Activated CD4-positive, alpha-beta T cell treated with anti-CD3 and anti-CD28 coated beads, Interleukin-2, amount 10 ng/mL, durations not matched to agents 24 days and 14 days (primary cell): ENCODE measurements at places on chromosomes 3 and 15. TPM values are rescaled to one million over a fixed set of nuclear protein-coding genes. Genes with fewer than 3 reads are reported as not detected.

The DLL4 gene
- 0.33 TPM in 1 of 2 replicates, not detected in the other for total RNA-seq

The CISH gene
- 359 and 361 TPM in 2 replicates for total RNA-seq

The IL5RA gene
- total RNA-seq: not detected in 2 replicates

The CCNL1 gene
- 171 and 172 TPM in 2 replicates for total RNA-seq

DNA sequence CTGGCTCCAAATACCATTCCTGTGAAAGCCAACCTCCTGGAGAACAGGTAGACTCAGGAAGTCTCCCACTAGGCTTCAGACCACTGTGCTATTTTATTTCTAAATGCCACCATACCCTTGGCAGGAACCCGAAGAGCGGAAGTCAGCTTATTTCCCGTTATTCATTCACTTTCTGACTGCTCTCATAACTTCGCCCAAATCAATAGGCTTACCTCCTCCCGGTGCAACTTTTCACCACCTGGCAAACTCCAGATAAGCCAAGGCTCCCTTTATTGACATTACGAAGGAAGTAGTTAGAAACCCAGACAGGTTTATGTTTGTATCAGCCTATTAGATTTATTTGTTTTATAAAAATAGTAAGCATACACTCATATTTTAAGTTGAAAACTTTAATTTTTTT lies 3.3 kb upstream of the CCDC54 start:
- DNase-seq: no peak
